ENCODE measurements at places on chromosomes 1 and 21. TPM values are rescaled to one million over a fixed set of nuclear protein-coding genes. Genes with fewer than 3 reads are reported as not detected.
A peak's percentile ranks its signal among the peaks of the same experiment; 100 is the strongest.

DNA sequence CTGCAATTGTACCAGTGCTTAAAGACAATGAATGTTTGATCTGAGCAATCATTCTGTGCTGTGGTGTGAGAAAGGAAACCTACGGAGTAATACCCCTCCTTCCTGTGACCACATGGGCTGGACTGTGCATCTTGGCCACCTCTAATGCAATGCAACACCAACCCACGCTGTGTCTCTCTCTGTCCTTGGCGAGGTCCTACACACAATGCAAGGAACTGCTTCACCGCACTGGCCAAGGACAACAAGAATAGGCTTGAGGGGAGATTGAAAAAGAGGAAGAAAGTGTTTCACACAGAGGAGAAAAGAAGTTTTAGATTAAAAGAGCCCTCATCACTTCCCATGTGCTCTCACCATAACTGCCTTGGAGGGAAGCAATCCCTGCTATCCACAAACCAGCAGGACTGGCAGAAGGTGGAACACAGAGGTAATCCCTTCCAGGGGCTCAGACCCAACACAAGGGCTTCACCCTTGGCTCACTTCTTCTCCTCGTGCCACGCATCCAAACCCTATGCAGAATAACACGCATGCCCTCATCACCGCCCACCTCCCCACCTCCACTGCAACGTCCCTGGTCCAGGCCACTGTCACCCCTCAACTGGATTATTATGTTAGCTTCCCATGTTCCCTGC, 112.5 kb upstream of the ERG start:
- no peak overlapping the region for H3K27ac ChIP-seq
- no peaks in the 10 kb centered on the region for H3K4me1 ChIP-seq
- no peaks in the 10 kb centered on the region for H3K27me3 ChIP-seq
- H3K4me3 ChIP-seq = no peak overlapping the region
- no peak for DNase-seq

DNA sequence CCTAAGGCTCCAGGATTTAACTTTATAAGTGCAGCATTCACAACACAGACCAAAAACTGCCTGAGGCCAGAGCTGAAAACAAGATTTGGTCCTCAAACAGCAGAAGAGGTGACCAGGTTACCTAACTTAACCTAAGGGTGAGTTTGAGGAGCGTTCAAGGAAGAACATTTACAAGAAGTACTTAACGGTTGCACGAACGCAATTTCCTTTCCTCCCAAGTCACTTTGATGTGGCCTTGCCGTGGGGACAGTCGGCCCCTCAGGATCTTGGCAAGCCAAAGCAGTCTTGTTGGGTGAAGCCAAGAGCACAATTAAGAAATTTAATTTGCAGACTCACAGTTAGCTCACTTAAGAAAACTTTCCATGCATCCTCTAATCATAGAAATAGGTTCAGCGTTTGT, 202.6 kb upstream of the COA6 start:
- H3K36me3 ChIP-seq = no peaks in the 10 kb centered on the region
- no peak for DNase-seq
- no peaks in the 10 kb centered on the region for H3K4me1 ChIP-seq
- no peak overlapping the region for H3K4me3 ChIP-seq
- no peaks in the 10 kb centered on the region for H3K27me3 ChIP-seq
- no peak overlapping the region for H3K27ac ChIP-seq

DNA sequence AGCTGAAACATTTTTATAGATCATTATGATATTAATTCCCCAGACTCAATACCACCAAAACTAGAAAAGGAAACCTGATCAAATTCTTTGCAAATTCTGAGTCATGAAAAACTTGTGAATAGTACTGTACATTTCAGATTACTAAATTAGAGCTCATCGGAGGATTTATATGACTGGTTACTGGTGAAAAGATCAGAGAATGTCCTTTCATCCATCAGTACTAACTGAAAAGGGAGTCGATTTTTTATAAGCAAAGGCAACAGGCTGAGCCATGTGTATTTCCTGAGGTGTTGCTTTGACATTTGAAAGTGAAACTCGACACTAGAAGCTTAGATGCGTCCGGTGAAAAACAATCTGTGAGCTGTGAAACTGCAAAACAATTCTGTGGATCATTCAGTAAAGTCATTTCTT, 155.7 kb downstream of the TNFSF18 start:
- H3K27me3 ChIP-seq = no peaks in the 10 kb centered on the region
- peak overlapping the region; percentile 38 for H3K4me3 ChIP-seq
- DNase-seq = no peak
- peaks cover 7% of the 10 kb centered on the region for H3K4me1 ChIP-seq
- no peaks in the 10 kb centered on the region for H3K36me3 ChIP-seq
- no peak overlapping the region for H3K27ac ChIP-seq

DNA sequence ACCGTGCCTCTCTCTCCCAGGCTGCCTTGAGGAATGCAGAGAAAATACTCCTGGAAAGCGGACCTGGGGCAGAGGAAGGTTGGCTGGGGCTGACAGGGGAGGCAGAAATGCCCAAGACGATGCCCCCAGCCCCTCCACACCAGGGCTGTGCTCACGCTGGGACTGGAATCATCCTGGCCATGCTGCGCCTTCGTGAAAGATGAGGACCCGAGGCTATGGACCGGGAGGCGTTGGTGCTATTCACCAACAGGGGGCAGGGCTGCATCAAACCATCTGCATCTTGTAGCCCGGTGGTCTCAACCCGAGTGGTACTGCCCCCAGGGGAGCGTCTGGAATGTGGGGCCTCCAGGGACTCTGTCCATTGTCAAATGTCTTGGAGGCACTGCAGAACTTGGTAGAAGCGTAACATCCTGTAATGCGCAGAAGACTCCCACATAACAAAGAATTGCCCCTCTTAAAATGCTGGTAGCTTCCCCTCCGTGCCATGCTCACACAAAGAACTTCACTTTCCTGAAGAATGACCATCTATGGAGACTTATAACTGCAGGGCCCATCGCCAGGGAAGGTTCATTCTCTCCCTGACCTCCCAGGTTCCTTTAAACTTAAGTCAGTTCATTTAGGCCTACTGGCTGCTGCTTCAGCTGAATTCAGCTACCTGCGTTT, 251.2 kb downstream of the RRAGC start:
- H3K27me3 ChIP-seq = no peaks in the 10 kb centered on the region
- no peaks in the 10 kb centered on the region for H3K36me3 ChIP-seq
- peak; percentile 79 for DNase-seq
- H3K4me1 ChIP-seq = no peaks in the 10 kb centered on the region
- no peak overlapping the region for H3K27ac ChIP-seq

DNA sequence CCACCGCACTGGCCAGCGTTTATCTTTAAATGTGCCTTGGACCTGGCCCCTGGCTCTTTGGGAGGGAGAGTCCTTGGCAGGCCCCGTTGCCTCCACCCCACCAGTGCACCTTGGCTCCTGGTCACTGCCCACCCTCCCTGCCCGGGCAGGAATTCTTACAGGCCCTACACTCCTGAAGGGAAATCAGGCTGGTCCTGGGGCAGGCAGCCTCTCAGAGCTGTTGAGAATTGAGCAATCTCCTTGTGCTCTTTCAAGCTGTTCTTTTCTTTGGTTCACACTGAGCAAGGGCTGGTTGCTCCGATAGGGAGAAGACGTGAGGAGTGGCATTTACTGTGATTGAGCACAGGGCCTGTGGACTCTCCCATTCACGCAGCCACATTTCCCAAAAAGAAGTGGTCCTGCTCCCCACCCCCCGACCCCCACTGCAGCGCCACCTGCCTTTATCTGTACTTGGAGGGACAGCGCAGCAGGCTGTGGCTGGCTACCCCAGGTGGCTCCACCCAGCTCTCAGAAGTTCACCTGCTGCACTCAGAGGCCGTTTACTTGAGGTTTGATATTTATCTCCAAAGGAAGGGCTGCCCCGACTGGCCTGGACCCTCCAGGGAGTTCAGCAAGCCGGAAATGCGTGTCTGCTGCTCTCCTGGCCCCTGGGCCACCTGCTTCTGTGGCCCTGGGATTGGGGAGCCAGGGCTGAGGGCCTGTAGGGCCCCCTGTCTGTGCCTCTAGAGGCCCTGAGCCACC, 47.8 kb downstream of the SKI start:
- H3K36me3 ChIP-seq = peaks cover 4% of the 10 kb centered on the region
- no peaks in the 10 kb centered on the region for H3K27me3 ChIP-seq
- H3K27ac ChIP-seq = peak overlapping the region; percentile 49
- H3K4me1 ChIP-seq = peaks cover 75% of the 10 kb centered on the region
- DNase-seq = no peak

GRCh38 chr21:26351661-26352060, 181.1 kb upstream of the APP start:
- no peak overlapping the region for H3K27ac ChIP-seq
- no peak overlapping the region for H3K4me3 ChIP-seq
- no peaks in the 10 kb centered on the region for H3K4me1 ChIP-seq

DNA sequence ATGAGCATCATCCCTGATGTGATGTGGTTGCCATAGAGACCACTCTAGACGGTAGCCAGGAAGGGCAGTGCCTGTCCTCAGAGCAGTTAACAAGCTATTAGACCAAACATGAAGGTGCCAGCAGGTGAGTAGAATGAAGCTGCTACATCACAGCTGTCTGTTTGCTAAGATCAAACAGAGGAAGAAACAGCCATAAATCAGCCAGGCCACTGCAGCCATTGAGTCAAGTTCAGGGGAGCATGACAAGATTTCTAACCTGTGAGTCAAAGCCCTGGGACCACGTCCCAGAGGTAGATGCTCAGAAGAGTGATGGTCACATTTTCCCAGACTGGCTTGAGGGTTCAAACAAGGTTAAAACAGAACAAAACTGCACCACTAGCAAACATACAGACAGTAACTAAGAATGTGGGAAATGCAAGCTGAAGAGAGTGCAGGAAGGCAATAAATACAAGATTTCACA, 450.6 kb upstream of the DAB1 start:
- H3K36me3 ChIP-seq = no peaks in the 10 kb centered on the region
- H3K4me1 ChIP-seq = no peaks in the 10 kb centered on the region
- H3K4me3 ChIP-seq = no peak overlapping the region
- DNase-seq = no peak
- H3K27me3 ChIP-seq = no peaks in the 10 kb centered on the region

DNA sequence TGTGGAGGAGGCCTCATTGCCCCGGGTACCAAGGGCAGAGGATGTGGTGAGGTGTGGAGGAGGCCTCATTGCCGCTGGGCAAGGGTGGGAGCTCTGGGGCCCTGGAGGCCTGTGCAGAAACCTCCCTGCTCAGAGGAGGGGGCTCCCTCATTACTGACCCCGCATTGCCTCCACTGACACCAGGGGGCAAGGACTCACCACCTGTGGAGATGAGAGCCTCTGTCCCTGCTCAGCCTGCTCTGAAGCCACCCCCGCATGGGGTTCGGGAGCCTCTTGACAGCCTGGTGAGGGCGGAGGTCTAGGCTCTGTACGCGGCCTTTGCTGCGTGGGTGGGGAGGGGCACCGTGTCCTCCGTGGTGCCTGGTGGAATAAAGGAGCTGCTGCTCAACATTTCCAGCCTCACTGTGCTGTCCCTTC, 95.0 kb upstream of the COL6A1 start:
- no peak overlapping the region for H3K4me3 ChIP-seq
- no peak for DNase-seq
- H3K27me3 ChIP-seq = no peaks in the 10 kb centered on the region

The S100A7 gene
- not detected for total RNA-seq

The CCDC181 gene
- total RNA-seq = 4.8 TPM

The EPHA2 gene
- total RNA-seq = 34.2 TPM
